Fibroblast of the aortic adventitia (primary cell): ENCODE measurements at places on chromosomes 16 and 17. TPM values are rescaled to one million over a fixed set of nuclear protein-coding genes. Genes with fewer than 3 reads are reported as not detected.
A peak's percentile ranks its signal among the peaks of the same experiment; 100 is the strongest.

DNA sequence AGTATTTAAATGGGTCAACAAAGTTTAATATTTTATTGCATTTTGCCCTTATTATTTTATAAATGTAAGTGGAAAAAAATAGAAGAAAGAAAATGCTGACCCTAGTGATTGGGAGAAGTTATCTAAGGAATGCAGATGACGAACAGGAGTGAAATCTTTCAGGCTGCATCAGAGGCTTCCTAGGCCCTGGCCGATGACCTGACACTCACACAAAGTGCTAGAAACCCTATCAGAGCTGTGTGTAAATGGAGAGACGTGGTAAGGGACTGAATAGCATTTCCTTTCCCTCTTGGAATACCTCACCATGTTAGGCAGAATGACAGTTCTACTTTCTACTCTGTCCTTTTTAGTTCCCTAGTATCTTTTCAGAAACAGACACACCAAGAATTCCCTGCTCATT, 44.9 kb upstream of the CNEP1R1 start:
- DNase-seq, result peak; percentile 24

The CSH1 gene
- total RNA-seq, result not detected in 2 replicates

The CA5A gene
- not detected in 2 replicates for total RNA-seq

The DRC3 gene
- 0.74 and 1.8 TPM in 2 replicates for total RNA-seq

The SP2 gene
- total RNA-seq, result 0.08 and 3.7 TPM in 2 replicates

DNA sequence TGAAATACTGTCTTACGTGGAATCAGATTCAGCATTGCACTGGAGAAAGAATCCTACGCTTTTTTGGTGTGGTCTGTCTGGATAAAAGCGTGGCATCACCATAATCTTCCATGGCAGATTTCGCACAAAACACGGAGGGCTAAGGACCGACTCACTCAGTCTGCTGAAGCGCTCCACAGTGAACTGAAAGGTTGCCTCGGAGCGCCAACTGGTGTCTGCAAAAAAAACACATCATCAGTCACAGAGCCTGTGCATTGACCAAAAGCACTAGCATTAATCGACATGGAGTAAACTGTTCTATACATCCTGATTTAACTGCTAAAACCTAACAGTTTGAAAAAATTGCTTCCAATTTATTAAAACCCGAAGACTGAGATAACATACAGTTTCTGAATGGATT, 40.5 kb downstream of the USP7 start:
- DNase-seq, result no peak

The KRTAP3-1 gene
- not detected in 2 replicates for total RNA-seq

DNA sequence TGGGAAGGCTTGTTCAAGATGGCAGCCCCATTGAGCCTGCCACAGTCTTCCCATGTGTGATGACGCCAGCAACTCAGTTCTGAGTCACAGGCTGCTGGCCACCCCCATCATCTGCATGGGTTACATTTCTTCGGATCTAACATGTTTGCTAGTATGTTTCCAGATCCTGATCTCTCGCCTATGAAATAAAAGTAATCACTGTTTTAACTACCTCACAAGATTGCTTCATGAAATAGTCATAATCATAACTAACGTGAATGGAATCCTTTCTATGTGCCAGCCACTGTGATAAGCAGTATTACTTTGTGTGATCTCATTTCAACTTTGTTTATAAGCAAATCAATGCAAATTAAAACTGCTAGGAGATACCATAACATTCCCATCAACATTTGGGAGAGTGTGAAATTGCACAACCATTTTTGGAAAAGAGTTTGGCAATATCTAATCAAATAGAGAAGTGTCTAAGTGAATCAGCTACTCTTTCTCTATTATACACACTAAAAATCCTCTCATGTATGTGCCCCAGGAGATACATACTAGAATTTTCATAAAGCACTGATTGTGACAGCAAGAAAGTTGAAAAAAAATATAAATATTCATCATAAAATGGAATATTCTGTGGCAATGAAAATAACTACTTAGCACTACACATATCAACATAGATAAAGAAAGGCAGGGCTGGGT, 300.2 kb upstream of the IRX5 start:
- peak; percentile 79 for DNase-seq

The ALOX15 gene
- 0.98 TPM in 1 of 2 replicates, not detected in the other for total RNA-seq

The OTOP3 gene
- total RNA-seq, result not detected in 2 replicates
